Activated CD4-positive, CD25-positive, alpha-beta regulatory T cell (primary cell): ENCODE measurements at places on chromosomes 7 and 10.

DNA sequence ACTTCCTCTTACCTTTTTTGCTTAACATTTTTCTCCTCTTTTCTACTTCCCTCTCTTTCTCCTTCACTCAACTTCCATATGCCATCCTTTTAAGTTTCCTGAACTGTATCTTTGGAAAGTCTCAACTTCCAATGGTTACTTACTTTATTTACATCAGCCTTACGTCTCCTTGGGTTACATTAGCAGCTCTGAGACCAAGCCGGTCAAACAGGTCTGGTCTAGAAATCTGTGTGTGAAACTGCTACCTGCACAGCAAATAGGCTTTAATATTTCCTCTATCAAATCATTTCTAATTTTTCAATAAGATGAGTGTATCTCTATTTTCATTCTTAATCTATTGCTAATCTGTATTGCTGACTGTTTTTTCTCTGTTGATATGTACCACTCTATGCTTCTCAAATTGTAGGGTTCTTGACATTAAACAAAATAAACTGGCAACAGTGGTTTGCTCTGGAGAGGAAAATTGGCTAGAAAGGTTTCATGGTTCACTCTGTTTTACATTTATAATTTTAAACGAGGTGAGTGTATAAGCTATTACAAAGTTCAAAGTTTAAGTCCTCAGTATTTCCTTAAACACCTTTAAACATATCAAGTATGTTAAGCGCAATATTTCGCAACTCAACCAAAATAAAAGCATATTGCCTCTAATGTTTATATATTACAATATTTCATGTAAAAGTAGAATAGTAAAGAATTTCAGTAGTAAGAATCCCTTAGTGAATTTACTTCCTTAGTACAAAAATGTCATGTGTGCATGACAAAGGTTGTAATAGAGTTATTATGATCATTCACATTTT lies 3.6 kb upstream of the SEMA3C start:
- no peak for DNase-seq

DNA sequence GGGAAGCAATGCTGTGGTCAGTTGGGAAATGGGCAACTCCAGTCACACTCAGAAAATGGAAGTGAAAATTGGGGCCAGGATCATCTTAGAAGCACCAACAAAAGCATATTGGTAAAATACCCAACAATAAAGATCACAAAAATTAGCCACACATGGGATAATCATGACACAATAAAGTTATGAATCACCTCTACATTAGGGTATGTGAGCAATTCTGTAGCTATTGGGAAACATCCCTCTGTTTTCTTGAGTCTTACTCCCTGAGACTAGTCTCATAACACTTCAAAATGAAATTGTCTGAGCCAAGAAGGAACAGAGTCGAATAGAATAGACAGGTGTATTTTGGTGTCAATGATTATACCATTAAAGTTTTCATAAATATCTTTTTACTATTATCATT lies 178.3 kb downstream of the DYNC1I1 start:
- DNase-seq = no peak

DNA sequence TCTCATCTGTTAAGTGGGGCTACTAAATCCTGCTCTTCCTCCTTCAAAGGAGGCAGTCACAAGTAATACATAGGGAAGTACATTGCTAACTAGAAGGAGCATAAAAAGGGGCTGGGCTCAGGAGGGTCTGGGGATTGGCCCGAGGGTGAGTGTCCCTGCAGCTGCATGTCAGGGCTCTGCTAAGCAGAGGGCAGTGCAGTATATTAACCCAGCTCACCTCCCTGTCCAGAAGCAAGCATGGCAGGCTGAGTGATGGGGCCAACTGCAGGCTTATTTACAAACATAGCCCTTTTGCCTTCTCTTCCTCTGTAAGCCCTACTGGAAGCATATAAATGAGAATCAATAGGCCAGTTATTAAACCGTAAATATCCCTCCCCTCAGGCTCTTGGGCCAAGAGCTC lies 143.2 kb upstream of the PCBD1 start:
- DNase-seq = no peak

GRCh38 chr7:37409461-37409860 lies 39.2 kb downstream of the ELMO1 start:
- DNase-seq = no peak

- DNase-seq = no peak
These were observed 1139.4 kb downstream of the XPNPEP1 start for GRCh38 chr10:108783897-108784296.

DNA sequence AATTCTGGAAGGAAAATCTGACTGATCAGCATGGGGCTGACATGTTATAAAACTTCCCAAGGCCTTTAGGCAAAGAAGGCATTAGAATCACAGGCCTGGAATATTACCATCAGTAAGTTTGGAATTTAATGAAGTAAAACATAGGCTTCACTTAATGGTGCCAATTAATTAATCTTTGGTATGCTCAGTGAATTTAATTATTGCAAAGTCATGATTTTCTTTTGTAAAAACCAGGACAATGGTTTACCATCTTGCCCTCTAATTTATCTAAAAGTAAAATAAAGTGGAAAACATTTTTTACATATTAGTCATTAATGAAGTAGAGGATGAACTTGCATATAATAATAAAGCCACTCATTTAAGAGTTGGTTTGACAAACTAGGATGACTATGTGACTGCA lies 220.3 kb downstream of the SEC23IP start:
- no peak for DNase-seq

DNA sequence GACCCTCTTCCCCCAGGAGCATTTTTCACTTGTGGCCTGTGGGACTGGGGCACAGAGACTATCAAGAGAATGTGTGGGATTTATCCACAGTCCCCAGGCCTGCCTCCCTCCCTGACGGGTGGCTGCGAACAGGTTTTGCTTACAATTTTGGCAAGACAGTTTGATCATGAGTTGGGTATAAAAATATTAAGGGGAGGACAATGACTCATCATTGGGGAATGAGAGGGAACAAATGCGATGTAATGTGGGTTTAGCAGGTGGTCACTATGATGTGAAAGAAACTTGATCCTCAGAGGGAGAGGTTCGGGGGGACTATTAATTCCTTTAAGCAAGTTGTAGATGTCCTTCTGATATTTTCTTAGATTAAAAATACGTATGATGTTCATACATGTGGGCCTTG lies 52.2 kb downstream of the EMX2 start:
- no peak for DNase-seq
